ENCODE measurements at places on chromosomes 6 and 20.

DNA sequence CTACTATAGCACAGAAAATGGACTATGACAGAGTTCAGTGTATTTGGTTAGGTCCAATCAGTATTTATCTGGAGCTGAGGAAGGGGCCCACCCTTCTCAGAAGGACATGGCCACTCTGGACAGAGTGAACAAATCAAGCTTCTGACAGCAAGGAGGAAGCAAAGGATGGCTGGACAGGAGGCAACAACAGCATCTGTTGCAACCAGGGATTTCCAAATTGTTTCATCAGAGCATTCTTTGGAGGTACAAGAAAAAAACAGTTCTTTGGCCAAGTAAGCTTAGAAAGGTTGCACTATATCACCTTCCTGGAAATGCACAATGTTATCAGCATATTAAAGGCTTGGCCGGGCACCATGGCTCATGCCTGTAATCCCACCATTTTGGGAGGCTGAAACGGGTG lies 118.7 kb upstream of the SLC22A16 start:
- DNase-seq = no peak

DNA sequence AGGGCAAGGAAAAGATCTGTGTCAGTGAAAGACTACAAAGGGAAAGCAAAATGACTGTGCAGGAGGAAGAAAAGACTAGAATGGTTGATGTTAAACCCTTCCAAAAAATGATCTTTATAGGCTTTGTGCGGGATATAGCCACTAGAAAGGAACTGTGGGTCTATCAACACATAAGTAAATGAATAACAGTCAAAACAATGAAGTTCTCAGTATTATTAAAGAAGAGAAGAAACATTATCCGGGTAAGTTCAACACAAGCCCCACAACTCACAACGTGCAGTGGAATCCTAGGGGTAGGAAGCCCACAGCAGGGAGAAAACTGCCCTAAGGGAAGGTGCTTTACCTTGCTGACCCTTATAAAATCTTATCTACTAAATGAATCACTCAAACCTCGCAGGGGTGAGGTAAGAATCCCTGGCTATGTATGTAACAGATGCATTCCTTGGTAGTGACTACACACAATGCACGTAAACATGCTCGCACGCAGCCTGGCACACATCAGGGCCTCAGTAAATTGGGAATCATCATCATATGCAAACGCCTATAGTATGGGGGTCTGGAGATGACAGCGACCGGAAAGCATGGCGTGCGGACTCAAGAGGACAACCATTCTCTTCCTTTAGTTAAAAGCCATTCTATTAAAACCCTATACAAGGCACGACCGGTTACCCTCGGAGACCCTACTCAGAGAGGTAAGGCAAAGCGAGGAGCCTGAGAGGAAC lies 11.3 kb downstream of the TFAP2A start:
- peak; percentile 97 for DNase-seq

- DNase-seq = no peak
These were observed 275.0 kb upstream of the PREP start for GRCh38 chr6:105677671-105678475.

DNA sequence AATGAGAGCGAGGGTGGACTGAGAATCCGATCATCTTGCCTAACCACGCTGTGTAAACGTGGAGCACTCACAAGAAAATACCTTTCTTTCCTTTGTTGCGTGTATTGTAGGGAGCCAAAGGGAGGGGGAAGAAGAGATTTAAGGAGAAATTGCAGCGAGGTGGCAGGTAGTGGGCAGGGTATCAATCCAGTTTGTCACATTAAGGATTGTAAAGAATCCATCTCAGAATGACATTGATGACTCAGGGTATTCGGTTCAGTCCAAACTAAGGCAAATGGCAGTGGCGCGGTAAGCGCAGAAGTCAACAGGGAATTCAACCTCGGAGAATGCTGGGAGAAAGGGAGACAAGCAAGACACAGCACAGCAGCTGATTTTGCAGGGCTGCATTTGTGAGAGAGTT lies 146.2 kb downstream of the ID4 start:
- DNase-seq = no peak

- no peak for DNase-seq
These were observed 2.9 kb upstream of the TMEM74B start for GRCh38 chr20:1187605-1188171.

GRCh38 chr6:41474213-41474933 lies 71.8 kb upstream of the FOXP4 start:
- DNase-seq = no peak

DNA sequence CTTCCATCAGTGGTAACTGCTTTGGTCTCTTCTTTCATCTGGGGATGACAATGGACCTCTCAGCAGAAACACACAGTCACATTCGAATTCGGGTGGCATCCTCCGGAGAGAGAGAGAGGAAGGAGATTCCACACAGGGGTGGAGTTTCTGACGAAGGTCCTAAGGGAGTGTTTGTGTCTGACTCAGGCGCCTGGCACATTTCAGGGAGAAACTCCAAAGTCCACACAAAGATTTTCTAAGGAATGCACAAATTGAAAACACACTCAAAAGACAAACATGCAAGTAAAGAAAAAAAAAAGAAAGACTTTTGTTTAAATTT lies 6.1 kb downstream of the EDN1 start:
- DNase-seq = no peak

DNA sequence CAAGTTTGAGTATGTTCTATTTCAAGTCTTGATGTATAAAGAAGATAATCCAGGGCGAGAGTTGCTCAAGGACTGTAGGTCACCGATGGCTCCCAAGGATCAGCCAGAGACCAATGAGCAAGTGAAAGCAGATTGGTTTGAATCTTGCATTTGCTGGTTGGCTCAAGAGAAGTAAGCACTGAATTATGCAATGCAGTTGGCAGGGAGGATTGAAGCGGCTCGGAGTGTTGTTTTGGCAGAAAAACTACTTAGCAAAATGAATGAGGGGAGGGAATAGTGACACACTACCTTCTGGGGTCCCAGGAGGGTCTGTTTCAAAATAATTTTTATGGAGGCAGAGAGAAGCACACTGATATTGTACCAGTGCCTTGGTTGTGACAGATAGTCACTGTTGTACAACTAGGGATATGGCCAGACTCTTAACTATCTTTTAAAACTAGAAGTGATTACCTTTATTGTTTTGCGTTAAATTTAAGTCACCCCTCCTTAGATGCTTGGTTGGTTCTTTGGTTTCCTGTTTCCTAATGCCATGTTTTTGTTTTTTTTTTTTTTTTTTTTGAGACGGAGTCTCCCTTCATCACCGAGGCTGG lies 15.7 kb downstream of the SASH1 start:
- no peak for DNase-seq

DNA sequence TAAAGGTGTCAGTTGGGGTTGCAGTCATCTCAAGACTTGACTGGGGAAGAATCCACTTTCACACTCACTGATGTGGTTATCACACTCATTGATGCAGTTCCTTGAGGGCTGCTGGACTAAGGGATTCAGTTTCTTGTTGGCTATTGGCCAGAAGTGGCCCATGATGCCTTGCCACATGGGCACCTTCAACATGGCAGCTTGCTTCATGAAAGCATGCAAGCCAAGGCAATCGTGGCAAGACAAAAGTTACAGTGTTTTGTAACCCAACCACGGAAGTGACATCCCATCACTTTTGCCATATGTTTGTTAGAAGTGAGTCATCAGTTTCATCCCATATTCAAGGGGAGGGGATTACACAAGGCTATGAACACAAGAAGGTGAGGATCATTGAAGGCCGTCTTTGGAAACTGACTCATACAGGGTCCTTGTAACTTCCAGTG lies 3.8 kb upstream of the RANBP9 start:
- no peak for DNase-seq

DNA sequence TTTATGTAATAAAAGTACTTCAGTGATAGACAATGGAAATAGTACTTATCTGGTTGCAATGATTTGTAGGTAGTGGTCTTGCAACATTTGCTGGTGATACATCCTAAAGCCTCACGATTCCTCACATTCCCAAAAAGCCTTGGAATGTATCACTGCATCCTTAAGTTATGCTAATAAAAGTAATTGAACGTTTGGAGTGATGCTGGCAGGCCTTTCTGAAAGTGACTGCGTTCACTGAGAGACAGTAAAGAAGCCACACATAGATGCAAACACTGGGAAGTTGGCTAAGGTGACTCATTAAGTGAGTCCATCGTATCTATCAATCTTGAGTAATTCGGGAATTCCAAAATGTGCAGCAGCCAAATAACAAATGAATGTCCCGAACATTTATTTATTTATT lies 444.1 kb upstream of the SOX4 start:
- DNase-seq = no peak

GRCh38 chr6:163837691-163838431 lies 423.3 kb downstream of the QKI start:
- no peak for DNase-seq

GRCh38 chr6:98957450-98957849 lies 9.7 kb upstream of the FBXL4 start:
- DNase-seq = no peak

GRCh38 chr6:50848989-50849795 lies 30.5 kb downstream of the TFAP2B start:
- DNase-seq = no peak

DNA sequence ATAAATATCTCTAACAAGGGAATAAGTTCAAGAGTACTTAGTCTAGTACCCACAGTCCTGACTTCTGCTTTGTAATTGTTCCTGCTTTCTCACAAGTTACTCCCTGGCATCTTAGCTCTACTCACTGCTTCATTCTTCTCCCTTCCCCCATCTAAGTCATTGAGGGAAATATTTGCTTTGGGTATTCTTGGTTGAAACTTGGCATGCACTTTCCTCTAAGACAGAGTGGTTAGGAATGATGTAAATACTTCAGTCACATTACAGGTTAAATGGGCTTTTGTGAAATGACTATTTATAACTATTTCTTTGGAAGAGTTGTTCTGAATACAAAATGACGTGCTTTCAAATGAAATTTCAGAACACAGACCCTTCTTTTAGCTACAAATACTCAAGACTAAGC lies 67.7 kb upstream of the PLEKHG1 start:
- DNase-seq = no peak

DNA sequence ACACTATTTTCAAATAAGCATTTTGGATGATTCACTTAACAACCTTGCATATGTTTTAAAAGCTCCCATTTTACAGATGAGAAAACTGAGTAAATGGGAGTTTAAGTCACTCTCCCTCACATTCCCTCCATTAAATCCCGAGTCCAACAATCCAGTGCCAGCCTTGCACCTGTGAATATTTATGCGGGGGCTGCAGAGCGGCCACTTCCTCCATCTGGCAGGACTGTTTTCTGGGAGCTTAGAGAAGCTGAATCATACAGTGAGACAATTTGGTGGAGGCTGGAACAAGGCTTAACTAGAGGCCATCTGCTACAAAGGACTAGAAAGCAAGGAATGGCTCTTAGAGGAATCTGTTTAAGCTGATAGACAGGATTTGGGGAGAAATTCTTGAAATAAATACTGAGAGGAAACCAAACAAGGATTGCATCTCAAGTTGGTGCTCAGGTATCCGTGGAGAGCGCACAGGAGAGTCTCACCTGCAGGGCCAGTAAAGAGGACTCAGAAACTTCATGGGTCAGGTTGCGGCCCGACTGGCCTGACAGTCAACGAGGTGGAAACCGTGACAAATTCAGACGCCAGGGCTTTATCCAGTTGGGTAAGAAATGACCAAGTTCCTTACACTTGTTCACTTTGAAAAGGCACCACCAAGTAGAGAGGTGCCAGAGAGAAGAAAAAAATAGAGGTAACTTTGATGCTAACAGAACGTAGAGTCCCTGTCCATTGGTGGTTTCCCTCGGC lies 478.5 kb downstream of the QKI start:
- DNase-seq = no peak

GRCh38 chr6:131572686-131573415 lies at the start of gene ARG1:
Gene ARG1 (plus strand): TSS chr6:131573226. CDS start chr6:131573283, 57 bp downstream.
- DNase-seq = no peak

GRCh38 chr6:146127447-146128215 lies 98.8 kb downstream of the GRM1 start:
- DNase-seq = no peak

- no peak for DNase-seq
These were observed 7.6 kb downstream of the RBBP8NL start for GRCh38 chr20:62419759-62420158.
